ACHN (cell line): ENCODE measurements at places on chromosomes 13 and 19.

DNA sequence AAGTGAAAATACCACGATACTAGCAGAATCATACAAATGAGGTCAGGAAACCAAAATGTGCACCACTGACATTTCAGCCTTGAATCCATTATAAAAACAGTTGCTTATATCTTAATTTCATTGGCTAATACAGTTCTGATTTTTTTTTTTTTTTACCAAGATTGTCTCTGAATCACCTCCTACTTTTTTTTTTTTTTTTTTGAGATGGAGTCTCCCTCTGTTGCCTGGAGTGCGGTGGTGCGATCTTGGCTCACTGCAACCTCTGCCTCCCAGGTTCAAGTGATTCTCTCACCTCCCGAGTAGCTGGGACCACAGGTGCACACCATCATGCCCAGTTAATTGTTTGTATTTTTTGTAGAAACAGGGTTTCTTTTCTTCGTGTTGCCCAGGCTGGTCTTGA, 270.2 kb downstream of the LMO7 start:
- DNase-seq: peak; percentile 1

DNA sequence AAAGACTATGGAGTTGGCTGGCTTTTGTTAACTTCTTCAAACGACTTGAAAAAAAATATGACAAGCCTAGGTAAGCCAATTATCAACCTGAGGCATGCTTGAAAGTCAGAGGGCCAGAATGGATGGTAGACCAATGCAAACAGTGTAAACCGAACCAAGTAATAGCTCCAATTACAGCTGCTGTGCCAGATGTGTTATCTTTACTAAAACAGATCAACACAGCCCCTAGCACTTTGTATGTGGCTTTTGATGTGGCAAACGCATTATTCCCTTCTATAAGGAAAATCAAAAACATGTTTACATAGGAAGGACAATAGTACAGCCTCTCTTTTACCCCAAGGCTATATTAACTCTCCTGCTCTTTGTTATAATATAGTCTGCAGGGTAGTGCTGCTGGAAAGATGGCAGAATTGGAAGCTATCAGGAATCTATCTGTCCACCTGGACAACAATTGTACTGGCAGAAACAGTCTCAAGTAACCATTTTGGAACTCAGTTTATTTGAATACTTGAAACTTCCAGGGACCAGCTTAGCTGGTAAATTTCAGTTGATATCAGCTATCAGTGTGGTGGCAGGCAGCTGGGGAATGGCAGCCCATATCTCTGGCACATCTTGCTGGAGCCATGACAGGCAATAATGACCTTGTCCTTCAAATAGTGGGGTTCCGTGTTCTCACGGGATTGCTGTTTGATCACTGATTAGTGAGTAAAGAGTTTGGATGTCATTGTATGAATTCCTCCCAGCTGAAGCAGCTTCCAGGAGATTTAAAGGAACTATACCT, 144.4 kb upstream of the WASF3 start:
- DNase-seq: no peak

DNA sequence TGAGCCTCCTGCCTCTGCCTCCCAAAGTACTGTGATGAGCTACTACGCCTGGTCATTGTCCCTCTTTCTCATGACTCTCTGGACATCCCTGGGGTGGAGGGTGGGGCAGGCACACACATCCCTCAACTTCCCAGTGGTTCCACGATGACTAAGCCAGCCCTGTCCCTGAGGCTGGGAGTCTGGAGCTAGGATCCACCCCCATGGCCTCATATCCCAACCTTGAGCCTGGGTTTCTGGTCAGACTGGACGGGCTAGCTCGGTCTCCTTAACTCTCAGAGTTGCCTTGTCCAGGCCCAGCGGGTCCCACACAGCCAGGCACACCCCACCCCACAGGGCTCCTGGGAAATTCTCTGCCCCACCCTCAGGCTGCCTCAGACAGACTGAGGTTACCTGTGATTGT, 19.6 kb downstream of the IER2 start:
- peak; percentile 28 for DNase-seq

DNA sequence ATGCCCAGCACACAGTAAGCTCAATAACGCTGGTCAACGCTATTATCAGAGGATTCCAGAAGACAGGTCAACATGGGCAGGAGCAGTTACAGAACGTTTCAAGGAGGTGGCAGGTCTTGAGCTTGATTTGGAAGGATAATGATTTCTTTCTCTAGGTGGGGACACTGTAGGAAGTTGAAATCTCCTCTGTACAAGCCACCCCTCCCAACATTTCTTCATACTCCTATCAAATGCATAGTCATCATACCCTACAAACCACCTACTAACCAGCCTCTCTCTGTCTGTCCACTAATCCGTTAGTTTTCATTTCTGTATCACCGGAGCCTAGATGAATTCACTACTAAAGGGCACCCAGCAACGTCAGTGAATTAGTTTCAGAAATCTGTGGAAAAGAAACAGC, 1.3 kb downstream of the ATP7B start:
- DNase-seq: no peak

DNA sequence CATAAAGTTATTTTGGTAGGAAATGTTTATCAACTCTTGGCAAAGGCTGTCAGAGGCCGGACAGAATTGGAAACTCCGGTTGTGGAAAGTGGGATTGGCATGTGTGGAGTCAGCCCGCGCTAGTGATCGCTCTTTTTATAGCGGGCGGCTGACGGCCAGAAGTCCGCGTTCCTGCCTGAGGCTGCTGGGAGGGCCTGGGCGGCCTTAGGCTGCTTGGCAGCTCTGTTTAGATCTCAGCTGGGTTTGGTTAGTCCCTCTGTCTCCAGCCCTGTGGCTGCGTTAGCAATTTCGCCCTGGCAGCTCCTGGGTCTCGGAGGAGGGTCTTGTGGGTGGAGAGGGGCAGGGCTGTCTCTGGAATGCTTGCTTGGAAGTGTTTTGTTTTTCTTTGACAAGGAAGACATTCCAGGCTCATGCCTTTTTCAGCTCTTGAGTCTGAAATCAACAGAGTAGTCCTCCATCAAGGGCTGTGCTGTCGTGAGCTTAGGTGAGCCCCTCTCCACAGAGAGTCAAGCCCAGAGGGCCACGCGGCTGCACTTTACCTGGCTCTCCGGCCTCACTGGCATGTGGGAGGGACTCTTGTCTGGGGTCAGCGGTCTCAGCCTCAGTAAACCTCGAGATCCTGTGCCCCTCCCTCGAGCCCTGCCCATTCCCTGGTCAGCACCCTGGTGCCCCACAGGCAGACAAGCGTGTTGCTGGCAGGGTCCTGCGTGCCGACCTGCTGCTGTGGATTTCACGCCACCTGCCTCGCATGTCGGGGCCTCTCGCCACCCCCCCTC, 22.5 kb downstream of the DOT1L start:
- no peak for DNase-seq

DNA sequence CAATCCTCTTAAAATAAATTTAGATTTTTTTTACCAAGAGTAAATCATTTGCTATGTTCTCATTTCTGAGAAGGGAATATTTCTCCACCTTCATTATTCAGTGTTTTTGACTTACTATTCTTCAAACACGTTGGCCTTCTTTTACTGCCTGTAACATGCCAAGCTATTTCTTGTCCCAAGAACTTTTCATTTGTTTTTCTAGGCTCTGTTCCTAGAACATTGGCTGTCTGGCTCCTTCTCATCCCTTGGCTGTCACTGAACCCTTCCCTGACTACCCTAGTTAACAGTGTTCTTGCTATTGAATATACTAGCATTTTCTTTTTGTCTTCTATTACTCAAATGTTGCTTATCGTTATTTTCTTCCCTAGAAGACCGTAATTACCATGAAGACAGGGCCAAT, 248.1 kb downstream of the ITGBL1 start:
- DNase-seq: no peak

DNA sequence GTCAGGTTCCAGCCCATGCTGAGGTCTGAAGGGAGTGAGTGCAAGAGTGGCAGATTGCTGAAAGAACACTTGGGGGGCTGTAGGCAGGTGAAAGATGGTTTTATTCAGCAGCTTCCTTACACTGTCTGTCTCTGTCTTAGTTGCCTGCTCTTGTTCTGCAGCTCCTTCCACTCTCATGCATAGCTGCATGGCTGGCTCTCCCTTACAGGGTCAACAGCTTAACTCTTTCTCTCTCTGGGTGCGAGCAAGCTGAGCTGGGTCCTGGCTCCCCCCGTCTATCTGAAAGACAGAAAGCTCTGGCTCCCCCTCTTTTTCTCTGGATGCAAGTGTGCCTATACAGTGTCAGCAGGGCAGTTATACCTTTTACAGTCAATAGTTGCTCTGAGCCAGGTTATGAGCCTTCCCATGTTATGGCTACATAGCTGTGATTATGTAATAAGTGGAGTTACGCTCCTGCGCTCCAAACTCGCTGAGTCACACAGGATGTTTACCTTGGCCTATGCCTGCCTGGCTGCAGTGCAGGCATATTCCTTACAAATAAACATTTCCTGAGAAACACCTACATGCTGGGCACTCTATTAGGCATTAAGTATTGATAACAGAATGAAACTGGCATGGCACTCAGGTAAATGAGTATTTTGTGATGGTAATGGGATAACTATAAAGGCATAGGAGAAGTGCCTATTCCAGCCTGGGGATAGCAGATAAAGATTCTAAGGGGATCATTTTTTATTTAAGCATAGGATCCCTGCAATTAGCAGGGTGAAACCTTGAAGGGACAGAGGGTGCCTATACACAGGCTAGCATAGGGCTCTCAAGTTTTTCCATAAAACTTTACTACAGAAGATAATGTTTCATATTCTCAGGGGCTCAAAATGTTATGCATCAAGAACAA, 826.9 kb upstream of the PCDH9 start:
- DNase-seq: peak; percentile 3

DNA sequence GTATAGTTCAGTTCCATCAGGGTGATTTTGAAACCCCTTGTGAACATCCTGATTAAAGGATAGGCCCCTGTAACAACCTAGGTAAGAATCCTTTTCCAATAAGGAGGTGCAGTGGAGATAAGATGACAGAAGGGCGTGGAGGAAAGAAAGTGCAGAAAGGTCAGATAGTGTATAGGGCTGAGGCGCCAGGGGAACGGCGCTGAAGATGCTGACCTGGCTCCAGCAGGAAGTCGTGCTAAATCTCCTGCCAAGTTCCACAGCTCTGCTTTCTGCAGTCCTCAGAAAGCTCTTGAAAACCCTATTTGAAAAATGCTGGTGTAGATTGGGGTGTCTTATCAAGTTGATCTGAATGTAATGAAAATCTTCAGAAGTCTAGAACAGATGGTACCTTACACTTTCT, 221.7 kb downstream of the COG6 start:
- no peak for DNase-seq

DNA sequence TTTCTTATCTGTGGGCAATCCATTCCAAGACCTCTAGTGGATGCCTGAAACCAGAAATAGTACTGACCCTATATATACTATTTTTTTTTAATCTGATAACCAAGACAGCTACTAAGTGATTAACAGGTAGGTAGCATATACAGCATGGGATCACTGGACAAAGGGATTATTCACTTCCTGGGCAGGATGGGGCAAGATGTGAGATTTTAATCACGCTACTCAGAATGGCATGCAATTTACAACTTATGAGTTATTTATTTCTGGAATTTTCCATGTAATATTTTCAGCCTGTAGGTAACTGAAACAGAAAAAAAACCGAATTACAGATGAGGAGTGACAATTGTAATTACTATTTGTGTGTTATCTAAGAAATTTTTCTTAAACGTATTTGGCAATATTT, 41.2 kb downstream of the ZIC2 start:
- DNase-seq: no peak

DNA sequence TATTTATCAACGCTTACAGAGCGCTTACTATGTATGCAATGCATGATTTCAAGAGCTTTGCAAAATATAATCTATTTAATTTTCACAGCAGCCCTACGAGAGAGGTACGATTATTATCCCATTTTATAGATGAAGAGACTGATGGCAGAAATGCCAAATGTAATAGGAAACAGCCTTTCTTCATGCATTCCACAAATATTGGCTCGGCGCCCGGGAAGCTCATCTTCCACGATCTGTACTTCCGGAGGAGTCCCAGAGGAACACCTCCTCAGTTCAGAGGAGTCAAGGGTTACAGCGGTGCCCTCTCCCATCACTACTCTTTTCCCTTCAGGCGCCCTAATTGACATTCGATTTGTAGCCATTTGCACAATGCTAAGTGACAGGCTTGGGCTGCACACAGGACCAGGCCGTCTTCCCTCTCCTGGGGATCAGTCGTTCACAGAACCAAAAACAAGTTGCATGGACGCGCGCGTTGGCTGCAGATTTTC, 1.1 kb upstream of the ARHGAP35 start:
- peak; percentile 73 for DNase-seq
